ENCODE measurements at places on chromosomes 7 and 10.

- DNase-seq = no peak
These were observed 102.5 kb downstream of the CYTH3 start for GRCh38 chr7:6169805-6170520.

- DNase-seq = no peak
These were observed 499.5 kb downstream of the SORCS3 start for GRCh38 chr10:105140600-105140999.

DNA sequence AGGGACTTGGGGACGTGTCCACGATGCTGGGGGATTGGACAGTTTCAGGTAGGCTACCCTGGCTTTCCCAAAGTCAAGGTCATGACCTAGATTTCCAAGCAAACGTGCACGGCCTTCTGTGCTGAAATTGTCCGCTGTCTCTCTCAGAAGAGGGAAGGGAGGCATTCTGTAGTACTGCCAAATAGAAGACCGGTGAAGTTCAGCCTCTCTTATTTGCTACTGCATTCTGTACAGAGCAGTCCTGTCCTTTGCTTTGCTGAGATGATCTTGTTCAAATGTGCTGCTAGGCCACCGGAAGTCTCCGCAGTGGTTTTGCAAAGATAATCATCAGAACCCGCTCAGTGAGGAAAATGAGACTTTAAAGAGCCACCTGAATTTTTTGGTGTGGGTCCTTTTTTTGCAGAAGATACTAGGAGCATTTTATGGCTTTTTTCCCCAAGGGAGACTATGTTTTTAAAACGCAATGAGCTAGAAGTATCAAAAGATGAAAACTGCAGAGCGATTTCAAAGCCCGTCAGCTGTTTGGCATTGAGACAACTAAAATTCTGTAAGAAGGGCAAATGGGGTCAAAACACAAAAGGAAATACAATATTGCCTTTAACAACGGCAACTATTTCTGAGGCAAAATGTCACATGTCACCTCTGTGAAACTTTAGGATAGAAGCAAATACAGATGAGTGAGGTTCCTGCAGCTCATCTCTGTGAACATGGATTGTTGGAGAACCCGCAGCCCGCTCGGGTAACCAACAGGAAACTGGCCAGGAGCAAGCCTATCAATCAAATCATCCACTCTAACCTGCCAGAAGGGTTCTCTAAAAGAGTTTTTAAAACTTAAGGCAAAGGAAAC lies 1.3 kb upstream of the NMT2 start:
- no peak for DNase-seq

DNA sequence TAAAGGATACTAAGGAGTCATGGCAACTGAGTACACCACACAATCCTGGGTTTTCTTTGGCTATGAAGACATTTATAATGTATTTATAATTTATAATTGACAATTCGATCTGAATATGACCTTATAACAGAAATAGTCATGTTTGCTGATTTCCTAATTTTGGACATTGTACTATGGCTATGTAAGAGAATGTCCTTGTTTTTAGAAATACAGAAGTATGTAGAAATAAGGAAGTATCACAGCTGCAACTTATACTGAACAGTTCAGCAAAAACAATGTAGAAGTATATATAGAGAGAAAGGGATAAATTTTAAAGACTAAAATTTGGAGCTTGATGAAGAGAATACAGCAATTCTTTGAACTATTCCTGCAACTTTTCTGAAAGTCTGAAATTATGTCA lies 32.6 kb downstream of the PRLHR start:
- DNase-seq = no peak

- DNase-seq = peak; percentile 46
These were observed 220.0 kb upstream of the KCND2 start for GRCh38 chr7:120052884-120053382.

- no peak for DNase-seq
These were observed 46.5 kb upstream of the TNRC18 start for GRCh38 chr7:5470167-5470532.

GRCh38 chr7:141663081-141663849 lies 38.7 kb downstream of the DENND11 start:
- no peak for DNase-seq

DNA sequence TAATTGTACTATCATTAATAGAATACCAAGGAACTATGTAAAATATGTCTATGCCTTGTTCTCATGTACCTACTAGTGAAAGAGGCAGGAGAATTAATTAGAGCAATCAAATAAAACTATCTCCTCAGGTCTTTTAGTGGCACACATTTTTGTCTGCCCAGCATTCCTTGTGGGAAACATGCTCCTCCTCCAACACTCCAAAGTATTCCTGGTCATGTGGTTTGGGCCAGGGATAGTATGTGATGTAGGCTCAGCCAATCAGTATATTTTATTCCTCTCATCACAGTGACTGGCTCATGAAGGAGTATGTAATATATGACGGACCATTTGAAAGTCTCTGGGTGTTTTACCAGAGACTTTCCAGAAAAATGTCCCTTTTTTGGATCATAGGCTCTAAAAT lies 16.7 kb upstream of the SYPL1 start:
- no peak for DNase-seq

Data from AG09309 (cell line).